Body of pancreas (tissue), 4 donors: ENCODE measurements at places on chromosomes 13 and 19.

GRCh38 chr13:92377396-92377795 is 849.2 kb upstream of the GPC6 start:
- DNase-seq: no peak

DNA sequence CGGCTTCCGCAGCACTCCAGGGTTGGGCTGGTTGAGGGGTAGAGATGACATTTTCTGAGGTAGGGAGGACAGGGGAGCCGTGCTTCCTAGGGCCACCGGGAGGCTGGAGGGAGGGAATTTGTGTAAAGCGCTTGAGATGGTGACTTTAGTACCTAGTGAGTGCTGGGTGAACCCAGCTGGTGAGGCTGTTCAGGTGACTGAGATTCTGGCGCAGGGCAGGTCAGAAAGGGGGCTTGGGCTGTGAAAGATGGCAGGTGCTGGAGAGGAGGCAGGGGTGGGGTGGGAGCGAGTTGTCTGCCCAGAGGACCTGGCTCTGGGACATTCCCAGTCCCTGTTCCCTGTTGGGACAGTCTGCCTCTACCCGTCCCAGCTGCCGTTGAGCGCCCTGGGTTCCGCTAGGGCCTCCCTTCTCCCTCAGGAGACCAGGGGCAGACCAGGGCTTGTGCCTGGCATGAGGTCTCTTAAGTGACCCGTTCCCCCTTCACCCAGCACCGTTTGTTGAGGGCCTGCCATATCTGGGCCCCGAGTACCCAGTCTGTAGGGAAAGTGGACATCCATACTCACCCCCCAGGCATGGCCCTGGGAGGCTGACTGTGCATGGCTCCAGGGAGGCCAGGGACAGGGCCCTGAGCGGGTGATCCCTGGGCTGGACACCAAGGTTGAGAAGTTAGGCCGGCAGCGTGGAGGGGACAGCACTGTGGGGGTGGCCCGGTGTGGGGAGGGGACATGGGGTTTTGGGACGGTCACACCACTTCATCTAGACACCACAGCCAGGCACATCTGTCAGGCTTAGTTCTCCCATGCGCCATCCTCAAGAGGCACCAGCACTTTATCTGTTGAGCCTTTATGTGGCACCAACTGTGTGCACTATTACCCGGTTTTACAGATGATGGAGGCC is 5.0 kb downstream of the PTOV1 start:
- DNase-seq: no peak

- DNase-seq: no peak
These were observed 40.5 kb upstream of the VSTM2B start for GRCh38 chr19:29485293-29485692.

- peak; percentile 62 for DNase-seq
These were observed 117.9 kb downstream of the STOML3 start for GRCh38 chr13:38872693-38873092.

- no peak for DNase-seq
These were observed 12.8 kb upstream of the TMEM86B start for GRCh38 chr19:55241143-55241934.

GRCh38 chr13:28719227-28720055 is 671 bp upstream of the SLC46A3 start:
- no peak for DNase-seq

DNA sequence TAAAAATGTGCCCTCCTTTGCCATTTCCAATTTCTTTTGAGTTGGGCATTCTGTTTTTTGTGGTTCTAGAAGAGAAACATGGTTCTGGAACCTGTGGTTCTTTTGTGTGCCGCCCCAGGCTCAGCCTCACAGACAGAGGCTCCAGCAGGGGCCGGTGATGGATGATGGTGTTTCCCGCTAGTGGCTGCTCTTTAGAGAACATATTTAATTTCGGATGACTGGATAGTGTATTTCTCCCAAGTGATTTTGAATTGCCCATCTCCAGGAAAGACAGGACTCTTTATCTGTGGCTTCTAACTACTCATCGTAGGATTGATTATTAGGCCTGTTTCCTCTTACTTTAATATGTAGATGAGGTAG is 75.2 kb downstream of the KL start:
- no peak for DNase-seq

- peak; percentile 93 for DNase-seq
These were observed 7.3 kb downstream of the MRPL4 start for GRCh38 chr19:10259162-10259905.

DNA sequence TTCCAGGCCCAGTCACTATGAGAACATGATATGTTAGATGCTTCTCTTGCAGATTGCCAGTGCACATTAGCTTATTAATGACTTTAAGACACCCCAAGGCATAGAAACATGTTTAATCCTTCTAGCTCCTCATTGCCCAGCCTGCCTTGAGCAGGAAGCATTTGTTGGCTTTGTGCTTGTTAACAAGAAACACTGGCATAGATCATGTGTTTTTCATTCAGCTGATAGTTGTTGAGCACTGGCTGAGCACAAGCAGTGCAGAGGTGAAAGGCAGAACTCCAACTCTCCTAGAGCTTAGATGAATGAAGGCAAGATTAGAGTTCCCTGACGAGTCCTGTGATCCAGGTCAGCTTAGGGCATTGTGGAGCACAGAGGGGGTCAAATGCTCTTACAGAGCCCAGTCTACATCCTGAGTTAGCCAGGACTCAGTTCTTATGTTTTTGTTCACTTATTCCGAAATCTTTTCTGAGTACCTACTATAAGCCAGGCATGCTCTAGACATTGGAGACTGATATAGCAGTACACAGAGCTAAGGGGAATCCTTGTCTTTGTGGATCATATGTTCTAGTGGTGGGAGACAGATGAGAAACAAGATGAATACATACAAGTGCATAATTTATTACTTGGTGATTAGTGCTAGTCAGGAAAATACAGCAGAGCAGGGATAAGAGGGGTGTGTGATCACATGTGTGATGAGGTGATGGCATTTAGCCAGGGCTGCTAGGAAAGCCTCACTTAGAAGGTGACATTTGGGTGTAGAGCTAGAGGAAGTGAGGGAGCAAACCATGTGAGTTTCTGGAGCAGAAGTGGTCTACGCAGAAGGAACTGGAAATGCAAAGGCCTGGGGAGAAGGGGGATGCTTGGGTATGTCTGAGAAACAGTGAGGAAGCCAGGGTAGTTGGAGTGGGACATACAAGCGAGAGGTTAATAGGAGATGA is 101.2 kb downstream of the WASF3 start:
- no peak for DNase-seq

GRCh38 chr13:113182046-113182445 is 23.6 kb downstream of the PROZ start:
- no peak for DNase-seq

DNA sequence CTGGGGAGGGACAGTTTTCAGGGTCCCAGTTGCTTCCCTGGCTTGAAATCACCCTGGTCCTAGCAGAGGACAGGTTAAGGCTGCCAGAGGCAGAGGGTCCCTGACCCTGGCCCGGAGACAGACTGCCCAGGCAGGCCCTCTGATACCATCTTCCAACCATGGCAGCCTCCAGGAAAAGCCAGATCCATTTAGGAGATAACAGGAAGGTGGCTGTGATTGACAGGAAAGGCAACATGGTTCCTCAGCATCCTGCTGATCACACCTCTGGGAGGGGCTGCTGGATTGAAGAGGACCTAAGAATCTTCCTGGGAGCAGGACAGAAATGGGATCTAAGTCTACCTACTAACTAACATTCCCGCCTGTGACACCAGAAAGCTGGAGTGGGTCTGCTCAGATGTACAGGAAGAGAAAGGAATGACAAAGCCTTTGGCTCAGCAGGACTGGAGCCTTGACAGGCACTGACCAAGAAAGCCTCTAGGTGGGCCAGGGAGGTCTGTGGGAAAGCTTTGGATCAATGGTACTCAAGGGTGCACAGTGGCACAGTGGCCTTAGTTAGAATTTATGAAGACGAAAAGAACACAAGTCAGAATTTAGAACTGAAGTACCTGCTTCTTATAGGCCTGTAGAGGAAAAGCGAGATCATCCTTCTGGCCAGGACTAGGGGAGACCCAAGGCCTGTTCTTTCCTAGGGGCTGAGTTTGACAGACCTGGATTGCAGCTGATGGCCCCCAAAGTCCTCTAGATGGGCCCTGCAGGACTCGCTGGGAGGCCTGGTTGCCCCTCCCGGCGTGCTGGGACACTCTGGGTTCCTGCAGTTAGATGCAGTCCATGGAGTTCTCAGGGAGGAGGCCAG is 2.3 kb upstream of the PRKACA start:
- no peak for DNase-seq

GRCh38 chr13:98782654-98783053 is 30.2 kb upstream of the SLC15A1 start:
- DNase-seq: no peak

DNA sequence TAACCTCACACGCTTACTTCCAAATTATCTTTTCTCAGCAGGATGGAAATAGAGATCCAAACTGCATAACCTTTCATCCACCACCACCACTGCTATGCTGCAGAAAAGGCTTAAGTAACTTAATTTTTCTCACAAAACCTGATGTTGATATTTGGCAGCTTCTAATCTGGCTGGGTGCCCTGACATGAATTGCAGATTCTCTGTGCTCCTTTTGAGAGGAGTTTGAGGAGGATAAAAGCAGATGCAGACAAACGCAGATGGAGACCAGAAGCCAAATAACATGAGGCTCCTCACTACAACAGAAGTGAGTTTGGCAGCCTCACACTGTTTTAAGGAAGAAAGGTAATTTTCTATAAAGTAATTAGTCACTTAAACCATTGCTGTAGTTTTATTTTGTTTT is 646.2 kb upstream of the ATXN8OS start:
- no peak for DNase-seq

GRCh38 chr13:30135868-30136267 is 171.5 kb downstream of the KATNAL1 start:
- no peak for DNase-seq

- DNase-seq: peak; percentile 27
These were observed 79.1 kb upstream of the GPR12 start for GRCh38 chr13:26839682-26840081.
